Naive thymus-derived CD4-positive, alpha-beta T cell (primary cell): ENCODE measurements at places on chromosomes 1 and 21. TPM values are rescaled to one million over a fixed set of nuclear protein-coding genes. Genes with fewer than 3 reads are reported as not detected.

CHI3L2 gene
- total RNA-seq, result 8.5 TPM

GRCh38 chr21:45033791-45034555 is 40.4 kb upstream of the ADARB1 start:
- no peak for DNase-seq

TMEM82 gene
- not detected for total RNA-seq

ASCL5 gene
- total RNA-seq, result not detected in 2 replicates

TRNAU1AP gene
- 52.5 and 59.0 TPM in 2 replicates for total RNA-seq

PTGER3 gene
- total RNA-seq, result not detected

DNA sequence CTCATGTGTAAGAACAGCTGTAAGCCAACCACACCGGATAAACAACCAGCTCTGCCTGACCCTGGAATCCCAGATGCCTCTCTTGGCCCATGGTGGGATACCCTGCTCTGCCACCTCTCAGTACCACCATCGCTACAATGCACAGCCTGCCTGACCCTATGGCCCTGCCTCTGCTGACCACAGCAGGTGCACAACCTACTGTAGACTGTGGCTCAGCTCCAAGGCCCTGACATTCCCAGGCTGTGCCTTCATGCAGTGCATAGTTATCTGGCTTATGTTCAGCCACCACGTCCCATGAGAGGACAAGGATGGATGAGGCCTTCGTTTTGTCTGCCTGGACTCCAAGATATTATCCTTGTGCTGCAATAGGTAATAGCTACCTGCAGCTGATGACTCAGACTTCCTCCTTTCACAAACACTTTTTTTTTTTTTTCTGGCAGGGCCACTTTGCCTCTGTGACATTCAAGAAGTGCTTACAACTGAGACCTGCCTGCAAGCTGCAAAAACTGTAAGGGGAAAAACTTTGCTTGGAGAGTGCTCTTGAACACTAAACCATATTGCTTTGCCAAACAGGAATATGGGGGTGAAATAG is 177.7 kb downstream of the URB2 start:
- DNase-seq, result no peak

IL19 gene
- not detected for total RNA-seq

- no peak for DNase-seq
Measured at GRCh38 chr1:93592551-93592949, 89.1 kb downstream of the BCAR3 start.

FYB2 gene
- total RNA-seq, result not detected

CR1L gene
- total RNA-seq, result not detected in 2 replicates

DNA sequence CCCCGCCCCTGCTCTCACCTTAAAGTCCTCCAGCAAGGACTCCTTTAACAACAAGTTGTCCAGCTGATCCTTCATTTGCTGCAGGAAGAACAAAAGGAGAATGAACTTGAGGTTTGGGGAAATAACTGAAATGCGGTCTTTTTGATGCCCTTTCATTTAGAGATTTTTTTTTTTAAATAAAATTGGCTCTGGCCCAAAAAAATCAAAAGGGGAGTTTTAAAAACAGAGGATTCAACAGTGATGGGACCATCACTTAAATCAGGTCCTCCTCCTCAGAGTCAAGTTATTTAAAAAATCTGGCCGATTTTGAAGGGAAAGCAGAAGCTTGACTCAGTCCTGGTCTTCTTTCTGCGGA is 742 bp downstream of the IL19 start:
- DNase-seq, result no peak

TRIM46 gene
- 4.1 TPM for total RNA-seq

DNA sequence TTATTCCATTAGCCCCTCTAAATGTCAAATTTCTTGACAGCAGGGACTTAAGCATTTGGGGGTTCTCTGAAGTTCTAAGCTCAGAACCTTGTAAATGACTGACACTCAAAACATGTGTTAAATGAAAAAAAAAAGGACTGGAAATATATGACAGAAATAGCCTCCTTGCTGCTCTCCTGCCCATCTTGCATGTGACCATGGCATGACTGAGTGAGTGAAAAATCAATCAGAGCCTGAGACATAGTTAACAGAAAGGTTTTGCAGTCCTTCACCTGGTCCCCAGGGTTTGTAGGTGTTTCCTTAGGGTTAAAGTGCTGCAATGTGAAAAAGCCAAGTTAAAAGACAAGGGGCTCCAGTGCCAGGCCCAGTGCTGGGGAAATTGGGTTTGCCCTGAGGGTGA is 168.1 kb downstream of the ZBTB18 start:
- DNase-seq, result no peak

DNA sequence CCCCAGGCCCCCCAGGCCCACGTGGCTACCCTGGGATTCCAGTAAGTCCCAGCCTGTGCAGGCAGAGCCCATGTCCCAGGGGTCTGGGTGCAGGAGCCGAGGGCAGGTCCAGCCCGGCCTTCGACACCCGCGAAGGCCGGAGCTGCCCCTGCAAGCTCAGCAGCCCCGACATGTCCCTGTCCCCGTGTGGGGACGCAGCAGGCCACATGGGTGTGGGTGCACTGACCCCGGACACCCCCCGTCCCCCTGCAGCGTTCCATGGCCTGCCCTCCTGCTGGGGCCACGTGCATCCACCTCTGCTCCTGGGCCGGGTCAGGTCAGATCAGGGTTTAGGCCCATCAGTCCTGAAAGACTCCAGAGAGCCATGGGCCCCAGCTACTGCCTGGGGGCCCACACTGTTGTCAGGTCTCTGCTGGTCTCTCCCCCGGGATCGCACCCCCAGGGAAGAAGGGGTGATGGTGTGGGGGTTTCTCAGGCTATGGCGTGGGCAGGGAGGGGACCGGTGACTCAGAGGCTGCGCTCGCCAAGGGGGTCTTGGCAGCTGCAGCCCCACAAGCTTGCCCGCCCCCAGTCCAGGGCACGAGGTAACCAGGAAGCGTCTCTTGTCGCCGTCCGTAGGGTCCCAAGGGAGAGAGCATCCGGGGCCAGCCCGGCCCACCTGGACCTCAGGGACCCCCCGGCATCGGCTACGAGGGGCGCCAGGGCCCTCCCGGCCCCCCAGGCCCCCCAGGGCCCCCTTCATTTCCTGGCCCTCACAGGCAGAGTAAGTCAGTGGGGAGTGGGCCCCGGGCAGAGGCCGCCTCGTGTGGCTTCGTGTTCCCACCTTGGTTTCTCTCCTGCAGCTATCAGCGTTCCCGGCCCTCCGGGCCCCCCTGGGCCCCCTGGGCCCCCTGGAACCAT is 37.5 kb downstream of the SLC19A1 start:
- DNase-seq, result no peak

- DNase-seq, result no peak
Measured at GRCh38 chr1:224149709-224150108, 33.3 kb upstream of the DEGS1 start.

- DNase-seq, result no peak
Measured at GRCh38 chr1:205576805-205577761, 54.7 kb downstream of the ELK4 start.

RNF186 gene
- total RNA-seq, result not detected

S100A7 gene
- not detected for total RNA-seq

- no peak for DNase-seq
Measured at GRCh38 chr1:24743404-24744211, 1.6 kb upstream of the CLIC4 start.

GRCh38 chr1:154442006-154442740 is 37.0 kb downstream of the IL6R start:
- no peak for DNase-seq

CHIA gene
- total RNA-seq, result not detected

- DNase-seq, result no peak
Measured at GRCh38 chr1:40751802-40752201, 31.8 kb upstream of the KCNQ4 start.

CSF3R gene
- 182 TPM for total RNA-seq

GRCh38 chr1:36864182-36864822 is 170.0 kb downstream of the GRIK3 start:
- no peak for DNase-seq

DNA sequence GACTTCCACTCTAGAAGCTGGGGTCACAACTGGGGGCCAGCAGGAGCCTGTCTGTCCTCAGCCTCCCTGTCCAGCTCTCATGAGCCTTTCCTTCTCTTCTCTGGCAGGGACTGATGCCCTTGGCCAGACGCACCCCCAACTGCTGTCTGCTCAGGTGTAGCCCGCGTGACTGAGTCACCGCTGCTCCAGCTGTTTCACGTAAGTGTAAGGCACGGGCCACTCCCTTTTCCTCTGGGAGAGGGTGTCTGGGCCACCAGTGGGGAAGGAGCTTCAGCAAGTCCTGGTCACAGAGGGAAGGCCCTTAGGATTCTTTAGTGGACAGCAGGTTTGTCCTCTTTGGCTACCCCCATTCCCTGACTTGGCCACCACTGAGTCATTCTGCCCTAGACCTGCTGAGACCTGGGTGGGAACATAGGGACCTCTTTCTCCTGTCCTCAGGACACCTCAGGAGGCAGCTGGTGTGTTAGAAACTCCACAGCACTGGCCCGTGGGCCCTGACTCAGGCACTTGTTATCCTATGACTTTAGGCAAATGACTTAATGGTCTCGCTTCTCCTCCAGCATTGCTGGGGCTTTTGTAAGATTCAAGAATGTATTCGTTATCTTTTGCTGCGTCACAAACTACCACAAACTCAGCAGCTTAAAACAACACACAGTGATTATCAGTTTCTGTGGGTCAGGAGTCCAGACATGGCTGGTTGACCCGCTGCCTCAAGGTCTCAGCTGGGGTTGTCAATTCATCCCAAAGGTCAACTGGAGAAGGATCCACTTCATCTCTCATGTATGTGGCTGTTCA is 64.8 kb downstream of the FAM163A start:
- no peak for DNase-seq

DNA sequence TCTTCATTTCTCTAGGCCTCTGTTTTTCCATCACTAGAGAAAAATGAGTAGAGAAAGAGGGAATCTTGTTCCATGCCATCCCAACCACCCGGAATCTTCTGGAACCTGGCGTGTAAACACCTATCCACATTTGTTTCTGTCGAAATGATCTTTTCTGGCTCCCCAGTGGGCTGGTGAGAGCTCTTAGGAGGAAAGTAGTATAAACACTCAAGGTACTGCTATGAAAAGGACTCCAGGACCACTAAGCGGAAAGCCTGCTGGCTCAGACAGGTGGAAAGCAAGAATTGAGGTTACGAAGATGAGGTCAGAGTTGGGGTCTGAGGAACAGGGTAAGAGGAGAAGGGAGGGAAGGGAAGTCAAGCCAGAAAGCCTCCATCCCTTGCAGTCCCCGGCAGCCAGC is 90.8 kb downstream of the PLXNA2 start:
- no peak for DNase-seq

GRCh38 chr1:213905344-213905743 is 82.4 kb upstream of the PROX1 start:
- DNase-seq, result no peak

DNA sequence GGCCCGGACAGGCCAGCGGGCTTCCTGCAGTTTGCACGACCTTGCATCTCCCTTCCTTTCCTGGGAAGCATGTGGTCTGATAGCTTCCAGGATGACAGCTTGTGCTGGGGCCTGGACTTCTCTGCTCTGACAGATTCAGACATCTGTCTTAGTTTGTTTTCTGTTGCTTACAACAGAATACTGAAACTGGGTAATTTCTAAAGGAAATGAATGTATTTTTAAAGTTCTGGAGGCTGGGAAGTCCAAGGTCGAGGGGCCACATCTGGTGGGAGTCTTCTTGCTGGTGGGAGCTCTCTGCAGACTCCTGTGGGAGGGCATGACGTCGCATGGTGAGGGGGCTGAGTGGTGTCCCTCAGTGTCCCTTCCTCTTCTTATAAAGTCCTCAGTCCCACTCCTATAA is 35.3 kb upstream of the TENT5B start:
- DNase-seq, result no peak

- no peak for DNase-seq
Measured at GRCh38 chr1:201851949-201852348, 23.0 kb downstream of the IPO9 start.

DNA sequence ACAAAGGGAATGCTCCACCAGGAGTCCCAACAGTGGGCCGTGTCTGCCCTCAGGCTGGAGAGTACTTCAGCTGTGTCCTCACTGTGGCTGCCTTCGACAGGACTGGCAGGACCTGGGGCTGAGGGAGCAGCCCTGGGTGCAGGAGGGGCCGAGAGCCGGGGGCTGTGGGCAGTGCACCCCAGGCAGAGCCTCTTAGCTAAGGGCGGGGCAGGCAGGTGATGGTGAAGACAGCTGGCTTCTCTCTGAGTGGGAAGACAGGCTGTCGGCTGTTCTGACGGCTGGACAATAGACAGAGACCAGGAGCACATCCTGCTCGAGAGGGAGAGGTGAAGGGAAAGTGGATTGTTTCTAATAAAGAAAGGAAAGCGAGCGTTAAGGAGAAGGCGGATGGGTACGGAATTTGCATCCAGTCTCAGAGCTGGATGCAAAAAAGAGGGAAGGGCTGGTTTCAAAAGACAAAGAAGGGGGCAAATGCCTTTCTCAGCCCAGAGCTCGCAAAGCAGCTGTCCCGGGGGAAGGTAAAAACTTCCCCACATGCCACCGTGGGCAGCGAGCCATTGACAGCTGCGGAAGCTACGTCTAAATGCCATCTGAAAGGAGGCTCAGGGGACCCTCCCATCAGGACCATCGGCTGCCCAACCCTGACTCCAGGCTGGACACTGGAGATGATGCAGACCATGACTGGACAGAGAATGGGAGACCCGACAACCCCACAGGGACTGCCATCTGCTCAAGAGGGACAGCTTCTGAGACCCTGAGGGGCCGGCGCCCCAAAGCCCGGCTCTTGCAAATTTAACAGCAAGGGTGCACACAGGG is 92.0 kb downstream of the STUM start:
- DNase-seq, result no peak

DNAJC6 gene
- total RNA-seq, result 7.0 TPM

- no peak for DNase-seq
Measured at GRCh38 chr1:149884433-149885338, 14.7 kb upstream of the BOLA1 start.

DNA sequence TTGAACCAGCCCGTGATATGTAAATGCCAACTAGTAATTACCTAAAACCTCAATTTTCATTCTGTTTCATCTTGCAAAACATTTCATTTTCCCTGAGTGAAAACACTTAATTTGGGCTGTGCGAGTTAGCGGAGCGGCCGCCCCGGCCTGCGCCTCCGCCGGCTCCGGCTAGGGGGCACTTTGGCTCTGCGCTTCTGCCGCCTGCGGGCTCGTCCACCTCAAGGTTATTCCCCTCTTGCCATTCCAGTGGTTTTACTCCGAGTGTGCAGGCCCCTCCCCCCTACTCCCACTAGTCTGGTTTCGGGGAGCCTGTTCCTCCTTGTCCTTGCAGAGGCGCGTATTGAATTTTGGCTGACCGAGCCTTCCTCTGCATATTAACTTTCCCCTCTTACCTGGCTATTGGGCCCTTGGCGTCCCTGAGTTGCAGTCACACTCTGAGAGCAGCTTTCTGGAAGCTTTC is 55.6 kb downstream of the PEX14 start:
- no peak for DNase-seq

- no peak for DNase-seq
Measured at GRCh38 chr1:2611621-2612437, 21.0 kb downstream of the MMEL1 start.

GRCh38 chr1:34330061-34330460 is 153.4 kb downstream of the C1orf94 start:
- DNase-seq, result no peak

DDOST gene
- 121 TPM for total RNA-seq

MRTO4 gene
- total RNA-seq, result 19.7 TPM

CELA2B gene
- not detected for total RNA-seq
